ENCODE measurements at places on chromosomes 3 and 15.

GRCh38 chr15:92069308-92070250, 216.1 kb downstream of the SLCO3A1 start:
- peak; percentile 24 for DNase-seq

DNA sequence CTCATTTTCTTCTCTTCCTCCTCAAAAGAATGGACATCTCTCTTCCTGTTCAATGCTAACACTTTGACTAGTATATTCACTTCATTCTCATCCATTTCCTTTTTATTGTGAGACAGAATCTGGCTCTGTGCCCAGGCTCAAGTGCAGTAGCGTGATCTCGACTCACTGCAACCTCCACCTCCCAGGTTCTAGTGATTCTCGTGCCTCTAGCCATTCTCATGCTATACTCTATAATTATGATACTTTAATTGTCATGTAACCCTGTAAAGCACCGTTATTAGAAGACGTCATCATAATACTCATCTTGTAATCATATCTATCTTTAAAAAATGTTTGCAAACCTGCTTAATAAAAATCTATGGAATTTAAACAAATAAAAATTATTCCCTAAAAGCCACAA, 107.0 kb downstream of the SHOX2 start:
- DNase-seq = no peak

GRCh38 chr3:157544501-157545130, 41.4 kb upstream of the VEPH1 start:
- peak; percentile 58 for DNase-seq

DNA sequence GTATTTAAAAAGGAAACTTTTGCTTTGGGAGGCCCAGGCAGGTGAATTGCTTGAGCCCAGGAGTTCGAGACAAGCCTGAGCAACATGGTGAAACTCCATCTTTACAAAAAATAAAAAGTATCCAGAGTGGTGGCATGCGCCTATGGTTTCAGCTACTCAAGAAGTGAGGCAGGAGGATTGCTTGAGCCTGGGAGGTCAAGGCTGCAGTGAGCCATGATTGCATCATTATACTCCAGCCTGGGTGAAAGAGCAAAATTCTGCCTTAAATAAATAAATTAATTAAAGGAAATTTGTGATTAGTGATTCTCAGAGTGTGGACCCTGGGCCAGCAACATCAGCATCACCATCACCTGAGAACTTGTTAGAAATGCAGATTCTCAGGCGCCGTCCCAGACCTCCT, 9.9 kb upstream of the COMMD4 start:
- no peak for DNase-seq

DNA sequence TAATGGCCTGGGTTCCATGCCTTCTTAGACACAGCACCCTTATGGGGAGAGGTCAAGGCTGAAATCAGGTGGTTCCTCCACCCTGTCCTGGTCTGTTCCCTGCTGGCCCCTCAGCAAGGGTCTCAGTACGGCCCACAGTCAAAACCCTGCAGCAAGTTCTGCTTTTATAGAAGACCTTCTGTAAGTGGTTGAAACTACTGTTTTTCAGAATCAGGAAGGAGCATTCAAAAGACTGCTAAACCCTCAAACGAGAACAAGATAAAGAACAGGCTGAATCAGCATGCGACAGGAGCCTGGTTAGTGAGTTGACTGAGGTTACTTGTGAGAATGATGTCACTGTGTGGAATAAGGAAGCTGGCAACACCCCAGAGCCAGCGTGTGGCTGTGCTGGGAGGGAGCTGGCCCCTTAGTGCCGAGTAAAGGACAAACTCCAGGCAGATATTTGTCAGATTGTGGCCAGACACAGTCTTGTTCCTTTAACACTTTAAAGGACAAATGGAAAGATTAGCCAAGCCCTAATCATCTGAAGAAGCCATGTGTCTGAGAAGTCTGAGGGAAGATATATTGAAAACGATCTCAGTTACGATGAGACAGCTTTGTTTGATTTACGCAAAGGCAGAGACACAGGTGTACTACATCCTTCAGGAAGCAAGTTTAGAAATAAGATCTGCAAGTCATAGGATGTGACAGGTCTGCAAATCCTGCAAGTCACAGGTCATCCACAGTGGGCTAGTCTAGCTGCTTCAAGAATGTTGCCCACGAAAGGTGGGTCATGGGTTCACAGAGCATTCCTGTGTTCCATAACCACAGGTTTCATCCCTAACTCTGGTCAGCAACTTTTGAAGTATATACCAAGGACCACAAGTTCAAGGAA, 54.0 kb downstream of the B3GNT5 start:
- no peak for DNase-seq

DNA sequence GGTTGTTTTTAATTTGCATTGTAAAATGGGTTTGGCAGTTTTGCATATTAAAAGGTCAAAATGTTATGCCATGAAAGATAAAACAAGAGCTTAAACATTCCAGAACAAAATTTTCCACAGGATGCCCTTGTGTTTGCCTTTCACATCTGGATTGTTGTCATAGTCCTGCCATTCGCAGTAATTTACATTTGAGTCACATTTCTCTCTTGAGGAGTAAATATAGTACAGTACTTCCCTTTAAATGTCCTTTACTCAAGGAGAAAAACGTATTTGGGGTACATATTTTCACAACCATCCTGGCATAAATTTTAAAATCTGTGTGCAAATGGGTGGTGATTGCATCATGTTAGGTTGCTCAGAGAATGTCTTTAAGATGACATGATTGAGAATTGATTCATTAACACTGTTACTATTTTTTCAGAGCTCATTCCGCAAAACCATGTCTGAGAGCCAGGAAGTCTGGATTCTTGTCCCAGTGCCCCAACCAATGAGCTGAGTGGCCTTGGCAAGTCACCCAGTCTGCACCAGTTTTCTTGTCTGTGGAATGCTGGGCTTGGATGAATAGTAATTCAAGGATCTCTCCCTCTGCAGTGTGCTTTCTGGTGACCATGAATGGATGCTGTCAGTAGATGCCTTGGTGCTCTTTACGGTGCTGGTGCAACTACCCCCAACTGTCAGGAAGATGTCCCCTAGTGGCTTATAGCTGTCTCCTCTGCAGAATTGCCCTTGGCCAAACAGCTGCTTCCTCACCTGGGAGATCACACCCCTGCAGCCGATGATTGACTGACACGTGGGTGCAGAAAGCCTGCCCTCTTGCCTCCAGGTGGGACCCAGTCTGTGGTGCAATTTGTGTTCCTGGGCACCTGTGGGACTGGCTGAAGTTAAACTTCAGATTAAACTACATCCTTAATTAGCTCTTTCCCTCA, 43.0 kb downstream of the ABHD5 start:
- DNase-seq = no peak

DNA sequence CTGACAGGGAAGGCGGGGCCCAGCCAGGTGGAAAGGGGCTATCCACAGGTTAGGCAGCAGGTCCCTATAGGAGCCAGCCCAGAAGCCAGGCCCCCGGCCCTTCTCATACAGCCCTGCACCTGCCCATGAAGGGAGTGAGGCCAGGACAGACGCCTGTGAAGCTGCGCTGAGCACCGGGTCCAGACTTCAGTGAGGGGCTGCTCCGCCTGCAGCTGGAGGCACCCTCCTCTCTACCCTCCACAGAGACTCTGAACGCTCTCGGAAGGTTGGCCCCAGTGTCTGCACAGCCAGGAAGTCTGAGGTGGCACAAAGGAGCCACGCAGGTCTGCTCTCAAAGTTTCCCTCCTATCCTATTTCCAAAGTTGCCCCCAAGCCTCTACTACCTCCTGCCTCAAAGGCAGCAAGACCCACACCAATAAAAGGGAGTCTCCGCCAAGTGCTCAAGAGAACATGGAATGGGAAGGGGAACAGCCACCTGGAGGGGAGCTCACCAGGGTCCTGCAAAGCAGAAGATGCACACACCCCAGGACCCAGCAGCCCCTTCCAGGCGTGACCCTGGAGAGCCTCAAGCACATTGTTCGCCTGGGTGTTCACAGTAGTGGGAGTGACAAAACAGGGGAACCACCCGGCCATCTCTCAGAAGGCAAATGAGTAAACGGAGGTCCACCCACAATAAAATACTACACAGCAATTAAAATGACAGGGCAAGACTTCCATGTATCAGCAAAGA, 19.5 kb downstream of the XXYLT1 start:
- DNase-seq = no peak

GRCh38 chr15:90221246-90221900, 12.4 kb downstream of the CIB1 start:
- DNase-seq = peak; percentile 57

DNA sequence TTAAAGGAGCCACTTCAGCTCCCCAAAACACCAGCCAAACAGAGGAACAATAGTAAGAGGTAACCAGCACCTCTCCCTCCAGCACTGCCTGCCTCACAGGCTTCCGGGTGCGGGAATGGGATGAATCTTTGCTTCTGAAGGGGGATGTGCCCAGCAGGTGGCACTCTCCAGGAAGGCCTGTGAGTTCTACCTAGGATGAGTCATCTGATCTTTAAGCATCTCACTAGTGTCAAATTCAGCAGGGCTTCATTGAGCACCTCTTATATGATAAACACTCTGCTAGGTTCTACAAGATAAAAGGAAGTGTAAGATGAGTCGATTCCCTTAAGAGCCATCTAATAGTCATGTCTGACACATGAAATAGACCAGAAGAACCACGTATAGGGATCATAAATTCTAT, 237.4 kb upstream of the UMPS start:
- DNase-seq = no peak

DNA sequence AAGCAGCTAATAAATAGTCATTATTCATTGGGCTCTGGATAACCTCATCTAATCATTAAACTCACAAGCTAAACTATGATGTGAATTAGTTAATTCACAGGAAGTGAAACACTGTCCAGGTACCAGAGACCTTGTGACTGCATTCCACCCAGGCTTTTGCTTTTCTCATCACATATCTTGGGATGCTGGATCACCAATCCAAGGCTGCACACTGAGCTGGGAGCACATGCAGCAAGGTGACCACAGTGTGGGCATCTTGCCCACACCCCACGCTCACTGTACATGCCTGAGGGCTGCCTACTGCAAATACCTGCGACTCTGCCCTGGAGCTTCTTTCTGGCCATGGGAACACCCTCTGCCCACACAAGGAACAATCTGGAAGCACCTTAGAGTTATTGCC, 40.6 kb upstream of the TNFAIP8L3 start:
- no peak for DNase-seq

DNA sequence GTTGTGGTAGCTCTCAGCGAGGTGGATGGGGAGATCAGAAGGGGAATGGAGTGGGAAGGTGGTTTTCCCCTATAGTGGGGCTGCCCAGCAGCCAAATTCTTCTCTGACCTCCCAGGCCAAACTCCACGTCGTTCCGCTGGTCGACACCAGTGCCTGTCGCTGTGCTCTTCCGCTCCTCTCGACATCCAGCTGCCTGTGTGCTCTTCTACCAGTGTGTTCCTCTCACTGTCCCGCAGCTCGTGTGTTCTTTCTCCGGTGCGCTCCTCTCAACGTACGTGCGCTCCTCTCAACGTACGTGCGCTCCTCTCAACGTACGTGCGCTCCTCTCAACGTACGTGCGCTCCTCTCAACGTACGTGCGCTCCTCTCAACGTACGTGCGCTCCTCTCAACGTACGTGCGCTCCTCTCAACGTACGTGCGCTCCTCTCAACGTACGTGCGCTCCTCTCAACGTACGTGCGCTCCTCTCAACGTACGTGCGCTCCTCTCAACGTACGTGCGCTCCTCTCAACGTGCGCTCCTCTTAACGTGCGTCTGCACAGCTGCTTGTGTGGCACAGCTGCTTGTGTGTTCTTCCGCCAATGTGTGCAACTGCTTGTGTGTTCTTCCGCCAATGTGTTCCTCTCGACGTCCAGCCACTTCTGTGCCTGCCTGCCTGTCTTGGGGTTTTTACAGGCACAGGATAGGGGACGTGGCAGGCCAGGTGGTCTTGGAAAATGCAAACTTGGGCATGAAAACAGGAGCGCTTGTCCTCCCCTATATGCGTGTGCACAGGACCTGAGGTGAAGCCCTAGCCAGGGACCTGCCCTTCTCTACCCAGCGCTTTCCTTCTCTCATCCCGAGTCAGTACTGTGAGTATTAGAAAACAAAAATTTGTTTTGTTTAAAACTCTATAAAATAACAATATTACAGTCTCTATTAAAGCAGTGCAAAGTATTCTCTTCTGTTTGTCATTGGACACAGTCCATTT, 991.1 kb downstream of the GBE1 start:
- DNase-seq = peak; percentile 5

- DNase-seq = no peak
Measured at GRCh38 chr3:149356044-149356592, 21.3 kb downstream of the TM4SF1 start.

DNA sequence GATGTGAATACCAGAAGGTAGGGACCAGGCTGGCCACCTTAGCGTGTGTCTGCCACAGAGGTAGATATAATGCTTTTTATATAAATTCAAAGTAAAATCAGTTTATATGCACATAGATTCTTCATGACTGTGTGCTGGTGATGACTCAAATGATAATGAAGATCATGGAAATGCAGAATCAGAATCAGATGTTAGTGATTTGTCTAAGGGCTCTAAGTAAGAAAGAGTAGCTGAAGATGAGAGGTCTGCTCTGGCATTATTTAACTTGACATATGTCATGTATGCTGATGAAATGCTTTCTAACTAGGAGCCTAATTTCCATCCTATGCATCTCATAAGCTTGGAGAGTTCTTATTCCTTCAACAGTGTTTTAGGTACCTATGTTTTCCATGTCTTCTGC, 50.3 kb upstream of the DPH6 start:
- DNase-seq = no peak

- peak; percentile 3 for DNase-seq
Measured at GRCh38 chr3:70064194-70064779, 64.8 kb downstream of the SAMMSON start.

- DNase-seq = no peak
Measured at GRCh38 chr3:48594417-48595049, 596 bp downstream of the COL7A1 start.

GRCh38 chr3:70556056-70556455, 243.6 kb upstream of the MDFIC2 start:
- DNase-seq = no peak

DNA sequence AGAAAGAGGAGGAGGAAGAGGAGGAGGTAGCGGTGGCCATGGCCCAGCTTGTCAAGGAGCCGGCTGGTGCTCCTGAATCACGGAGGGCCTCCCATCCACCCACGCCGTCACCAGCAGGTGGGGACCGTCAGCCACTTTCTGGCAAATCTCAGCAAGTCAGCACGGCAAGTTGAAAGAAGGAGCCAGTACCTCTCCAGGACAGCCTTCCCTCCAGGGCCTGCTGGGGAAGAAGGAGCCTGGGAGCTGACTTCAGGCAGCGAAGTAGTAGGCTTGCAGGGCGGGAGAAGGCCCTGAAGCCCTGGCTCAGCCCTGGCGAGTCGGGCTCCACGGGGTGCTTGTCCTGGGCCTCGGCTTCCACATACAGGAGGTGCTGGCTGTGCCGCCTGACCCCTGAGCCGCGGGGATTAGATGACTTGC, 99.2 kb upstream of the TRPM1 start:
- DNase-seq = no peak

- DNase-seq = no peak
Measured at GRCh38 chr3:67981077-67981476, 326.7 kb upstream of the SUCLG2 start.

GRCh38 chr3:72017311-72017710, 232.4 kb upstream of the PROK2 start:
- no peak for DNase-seq

- DNase-seq = no peak
Measured at GRCh38 chr15:92677999-92678398, 22.4 kb upstream of the FAM174B start.

- no peak for DNase-seq
Measured at GRCh38 chr3:89116476-89116875, 9.1 kb downstream of the EPHA3 start.

GRCh38 chr15:86865920-86866319, 786.2 kb downstream of the AGBL1 start:
- DNase-seq = no peak

Data from AG09319 (cell line).